ENCODE measurements at places on chromosomes 7 and 10. TPM values are rescaled to one million over a fixed set of nuclear protein-coding genes. Genes with fewer than 3 reads are reported as not detected.

TMEM178B gene
- polyA plus RNA-seq = 0.42 TPM

SPDYE1 gene
- 1.2 TPM for polyA plus RNA-seq

DPY19L1 gene
- polyA plus RNA-seq = 37.2 TPM

LIPK gene
- not detected for polyA plus RNA-seq

STAG3 gene
- 18.0 TPM for polyA plus RNA-seq

PTPRN2 gene
- 7.2 TPM for polyA plus RNA-seq

DNAH11 gene
- 2.3 TPM for polyA plus RNA-seq

NXPH1 gene
- 0.22 TPM for polyA plus RNA-seq

GIMAP8 gene
- 8.8 TPM for polyA plus RNA-seq

SSMEM1 gene
- not detected for polyA plus RNA-seq

PRKG1 gene
- 21.2 TPM for polyA plus RNA-seq

CRTAC1 gene
- 40.9 TPM for polyA plus RNA-seq

ZNF853 gene
- polyA plus RNA-seq = 14.8 TPM

LIPM gene
- not detected for polyA plus RNA-seq

GRM8 gene
- 9.6 TPM for polyA plus RNA-seq

TMEM196 gene
- 0.52 TPM for polyA plus RNA-seq

OPALIN gene
- not detected for polyA plus RNA-seq

ASZ1 gene
- not detected for polyA plus RNA-seq

EPDR1 gene
- polyA plus RNA-seq = 13.1 TPM

AZGP1 gene
- 62.9 TPM for polyA plus RNA-seq

UNCX gene
- 9.4 TPM for polyA plus RNA-seq

SYT15B gene
- polyA plus RNA-seq = 2.7 TPM

PLOD3 gene
- polyA plus RNA-seq = 37.3 TPM

MXI1 gene
- 47.8 TPM for polyA plus RNA-seq

PGAM2 gene
- 1.5 TPM for polyA plus RNA-seq

PKD2L1 gene
- polyA plus RNA-seq = 0.44 TPM

APBB1IP gene
- polyA plus RNA-seq = 1.7 TPM

ZNF117 gene
- 28.0 TPM for polyA plus RNA-seq

TMEM270 gene
- polyA plus RNA-seq = not detected

DYNC1I1 gene
- 0.59 TPM for polyA plus RNA-seq

EPHA1 gene
- polyA plus RNA-seq = 4.1 TPM

BAZ1B gene
- 67.8 TPM for polyA plus RNA-seq

IQUB gene
- 6.0 TPM for polyA plus RNA-seq

CYP2C18 gene
- polyA plus RNA-seq = not detected

KCNH2 gene
- polyA plus RNA-seq = 17.5 TPM

KLF14 gene
- 0.69 TPM for polyA plus RNA-seq

PSPH gene
- 18.1 TPM for polyA plus RNA-seq

NAT16 gene
- not detected for polyA plus RNA-seq

FAM25C gene
- polyA plus RNA-seq = not detected

PRKCQ gene
- 12.8 TPM for polyA plus RNA-seq

ASIC3 gene
- 3.0 TPM for polyA plus RNA-seq
